Ammon's horn (tissue), 1 donor: ENCODE measurements at places on chromosomes 11 and 22.

- no peak for DNase-seq
These were observed 2.0 kb downstream of the P2RX3 start for GRCh38 chr11:57340039-57340615.

DNA sequence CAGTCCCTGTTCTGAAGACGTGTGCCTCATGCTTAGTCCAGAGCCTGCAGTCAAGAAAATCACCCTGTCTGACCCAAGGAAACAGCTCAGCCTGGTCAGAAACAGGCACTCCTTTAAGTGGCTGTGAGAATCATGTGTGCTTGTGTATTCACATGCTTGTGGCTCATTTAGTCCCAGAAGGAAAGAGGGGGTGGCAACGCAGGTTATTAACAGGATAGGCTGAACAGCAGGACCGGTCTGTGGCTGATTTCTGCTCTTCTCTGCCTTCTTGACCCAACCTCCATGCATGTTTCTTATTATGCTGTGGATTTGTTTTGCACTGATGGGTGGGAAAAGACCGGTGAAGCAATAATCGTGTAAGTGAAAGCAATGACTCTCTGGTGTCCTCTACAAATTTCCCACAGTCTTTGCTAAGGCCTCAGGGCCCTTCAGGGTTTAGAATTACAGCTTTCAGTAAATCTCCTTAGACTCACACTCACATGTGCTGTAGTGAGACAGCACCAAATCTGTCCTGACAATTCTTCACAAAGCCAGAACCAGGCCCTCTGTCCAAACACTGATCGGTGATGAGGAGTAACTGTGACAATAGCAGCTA is 288.1 kb downstream of the ETS1 start:
- no peak for DNase-seq

- no peak for DNase-seq
These were observed 146.2 kb downstream of the RBFOX2 start for GRCh38 chr22:35882211-35883030.

GRCh38 chr22:44764373-44764772 is 12.0 kb downstream of the ARHGAP8 start:
- no peak for DNase-seq

- no peak for DNase-seq
These were observed 10.2 kb downstream of the CLDN25 start for GRCh38 chr11:113789675-113790320.

GRCh38 chr11:83317757-83318690 is 31.9 kb upstream of the CCDC90B start:
- no peak for DNase-seq

GRCh38 chr11:70590356-70590991 is 192.1 kb downstream of the CTTN start:
- DNase-seq: no peak

DNA sequence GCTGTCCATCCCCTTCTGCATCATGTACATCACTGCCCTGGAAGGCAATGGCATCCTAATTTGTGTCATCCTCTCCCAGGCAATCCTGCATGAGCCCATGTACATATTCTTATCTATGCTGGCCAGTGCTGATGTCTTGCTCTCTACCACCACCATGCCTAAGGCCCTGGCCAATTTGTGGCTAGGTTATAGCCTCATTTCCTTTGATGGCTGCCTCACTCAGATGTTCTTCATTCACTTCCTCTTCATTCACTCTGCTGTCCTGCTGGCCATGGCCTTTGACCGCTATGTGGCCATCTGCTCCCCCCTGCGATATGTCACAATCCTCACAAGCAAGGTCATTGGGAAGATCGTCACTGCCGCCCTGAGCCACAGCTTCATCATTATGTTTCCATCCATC is 337 bp downstream of the OR52B6 start:
- no peak for DNase-seq

GRCh38 chr11:96090711-96091110 is 166.8 kb upstream of the MTMR2 start:
- no peak for DNase-seq

GRCh38 chr22:32080904-32081303 is 37.8 kb downstream of the SLC5A1 start:
- peak; percentile 59 for DNase-seq

GRCh38 chr22:49008682-49009235 is 818.9 kb downstream of the BRD1 start:
- no peak for DNase-seq
